ENCODE measurements at places on chromosomes 7 and 10.
A peak's percentile ranks its signal among the peaks of the same experiment; 100 is the strongest.

- DNase-seq, result no peak
Observed at GRCh38 chr10:119203006-119203405, 4.4 kb upstream of the GRK5 start.

DNA sequence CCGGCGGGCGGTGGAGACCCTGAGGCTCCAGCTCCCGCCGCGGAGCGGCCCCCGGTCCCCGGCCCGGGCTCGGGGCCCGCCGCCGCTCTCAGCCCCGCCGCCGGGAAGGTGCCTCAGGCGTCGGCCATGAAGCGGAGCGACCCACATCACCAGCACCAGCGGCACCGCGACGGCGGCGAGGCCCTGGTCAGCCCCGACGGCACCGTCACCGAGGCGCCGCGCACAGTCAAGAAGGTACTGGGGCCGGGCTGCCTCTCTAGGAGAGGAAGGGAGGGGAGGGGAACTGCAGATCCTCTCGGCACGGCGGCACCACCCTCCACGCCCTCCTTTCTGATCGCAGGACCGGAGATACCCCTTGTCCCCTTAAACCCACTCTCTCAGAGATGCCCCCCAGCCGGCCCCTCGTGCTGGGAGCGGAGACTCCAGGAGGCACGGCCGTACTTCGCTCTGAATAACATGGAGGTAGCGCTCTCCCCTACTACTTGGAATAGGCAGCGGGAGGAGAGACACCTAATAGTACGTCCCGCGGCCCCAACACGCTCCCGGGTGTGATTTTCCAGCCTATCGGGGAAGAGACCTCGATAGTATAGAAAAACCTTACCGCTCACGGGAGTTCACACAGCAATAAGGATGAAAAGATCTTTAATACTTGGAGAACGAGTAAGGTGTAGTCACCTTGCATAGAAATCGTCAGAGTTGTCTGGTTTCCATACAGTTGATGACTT is 538 bp downstream of the AHCYL2 start:
- DNase-seq, result peak; percentile 56

- DNase-seq, result no peak
Observed at GRCh38 chr7:110050785-110051184, 1040.1 kb upstream of the LRRN3 start.

DNA sequence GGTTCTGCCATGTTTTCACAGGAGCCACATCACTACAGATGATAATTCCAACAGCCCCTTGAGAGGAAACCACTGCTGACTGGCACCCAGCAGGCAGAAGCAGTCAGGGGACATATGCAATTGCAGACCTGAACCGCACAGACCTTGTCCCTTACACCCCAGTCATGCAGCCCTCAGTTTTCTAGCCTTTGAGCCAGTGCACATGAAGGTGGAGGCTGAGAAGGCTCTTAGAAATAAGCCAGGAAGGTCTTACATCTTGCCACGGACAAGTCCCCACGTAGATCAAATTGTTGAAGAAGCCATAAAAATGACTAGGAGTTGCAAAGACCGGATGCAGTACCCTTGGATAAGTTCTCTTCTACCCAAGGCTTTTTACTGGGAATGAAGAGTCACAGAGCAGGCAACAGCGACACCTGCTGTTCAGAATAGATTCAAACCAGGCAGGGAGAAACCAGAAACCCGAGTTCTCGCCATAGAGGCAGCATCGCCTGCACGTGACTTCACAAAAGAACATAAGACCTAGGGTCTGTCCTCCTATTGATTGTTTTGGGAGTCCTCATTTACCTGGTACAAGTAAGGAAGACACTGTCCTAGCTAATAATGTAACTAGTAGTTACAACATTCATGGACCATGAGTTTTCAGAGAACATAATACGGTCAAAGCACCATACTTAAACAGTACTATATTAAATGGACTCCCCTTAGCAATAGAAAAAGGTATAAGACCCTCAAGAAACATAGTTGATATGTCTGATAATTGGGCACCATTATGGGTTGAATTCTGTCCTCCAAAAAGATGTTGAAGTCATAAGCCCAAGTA is 11.1 kb downstream of the STEAP1B start:
- DNase-seq, result peak; percentile 86

DNA sequence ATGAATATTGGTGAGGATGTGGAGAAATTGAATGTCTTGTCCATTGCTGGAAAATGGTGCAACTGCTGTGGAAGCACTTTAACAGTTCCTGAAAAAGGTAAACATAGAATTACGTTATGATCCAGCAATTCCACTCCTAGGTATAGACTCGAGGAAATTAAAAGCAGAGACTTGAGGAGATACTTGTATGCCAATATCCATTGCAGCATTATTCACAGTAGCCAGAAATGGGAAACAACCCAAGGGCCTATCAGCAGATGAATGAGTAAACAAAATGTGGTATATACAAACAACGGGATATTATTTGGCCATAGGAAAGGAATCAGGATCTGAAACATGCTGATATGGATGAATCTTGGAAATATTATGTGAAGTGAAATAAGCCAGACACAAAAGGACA is 32.5 kb upstream of the MTURN start:
- no peak for DNase-seq

DNA sequence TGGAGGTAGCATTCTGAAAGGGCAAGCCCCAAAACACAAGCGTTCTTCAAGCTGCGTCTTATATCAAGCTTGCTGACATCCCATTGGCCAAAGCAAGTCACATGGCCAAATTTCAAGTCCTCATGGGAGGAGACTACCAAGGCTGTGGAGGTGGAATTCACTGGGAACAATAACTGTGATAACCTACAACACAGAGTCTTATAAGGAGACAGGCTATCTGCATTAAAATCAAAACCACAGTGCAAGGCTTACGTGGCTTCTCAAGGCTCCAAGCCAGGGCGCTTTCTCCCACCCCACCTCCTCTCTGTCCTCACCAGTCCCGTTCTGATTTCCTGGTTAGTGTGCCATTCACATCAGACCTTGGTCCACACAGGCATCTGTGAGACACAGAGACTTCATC is 39.4 kb downstream of the ADRB1 start:
- no peak for DNase-seq

GRCh38 chr10:112813866-112814591 is 136.0 kb upstream of the TCF7L2 start:
- DNase-seq, result no peak

DNA sequence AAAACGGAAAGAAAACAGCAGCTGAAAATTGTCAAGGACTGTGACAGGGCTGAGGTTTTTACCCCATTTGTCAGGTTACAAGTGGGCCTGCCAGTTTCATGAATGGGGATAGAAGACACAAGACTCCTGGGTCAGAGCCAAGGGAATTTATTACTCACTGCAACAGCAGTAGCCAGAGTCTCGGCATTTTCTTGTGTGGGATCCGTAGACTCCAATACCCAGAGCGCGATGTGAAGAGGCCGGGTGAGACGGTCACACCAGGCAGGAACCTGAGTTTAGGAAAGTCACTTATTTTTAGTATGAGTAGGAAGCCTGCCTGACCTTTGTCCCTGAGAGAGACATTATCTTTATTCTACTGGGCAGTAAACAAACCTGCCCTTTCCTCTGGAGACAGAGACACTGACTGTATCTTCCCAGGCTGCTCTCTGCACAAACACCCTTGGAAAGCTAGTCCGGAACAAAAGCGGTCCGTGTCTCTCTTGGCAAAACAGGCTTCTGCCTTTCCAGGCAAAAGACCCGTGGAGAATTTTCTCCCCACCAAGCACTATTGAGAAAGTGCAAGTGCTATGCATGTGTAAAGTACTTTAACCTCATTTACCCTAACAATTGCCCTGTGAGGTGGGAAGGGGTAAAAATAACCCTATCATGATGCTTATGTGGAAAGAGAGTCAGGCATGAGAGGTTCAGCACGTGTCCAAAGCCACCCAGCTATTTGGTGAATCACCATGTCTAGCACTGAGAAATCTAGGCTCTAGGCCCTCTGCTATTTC is 58.4 kb downstream of the JCAD start:
- no peak for DNase-seq

GRCh38 chr7:103727982-103728610 is 261.4 kb downstream of the RELN start:
- DNase-seq, result no peak

- DNase-seq, result no peak
Observed at GRCh38 chr7:140679186-140679585, 6.4 kb downstream of the ADCK2 start.

- no peak for DNase-seq
Observed at GRCh38 chr10:45417746-45418145, 43.7 kb downstream of the ALOX5 start.

DNA sequence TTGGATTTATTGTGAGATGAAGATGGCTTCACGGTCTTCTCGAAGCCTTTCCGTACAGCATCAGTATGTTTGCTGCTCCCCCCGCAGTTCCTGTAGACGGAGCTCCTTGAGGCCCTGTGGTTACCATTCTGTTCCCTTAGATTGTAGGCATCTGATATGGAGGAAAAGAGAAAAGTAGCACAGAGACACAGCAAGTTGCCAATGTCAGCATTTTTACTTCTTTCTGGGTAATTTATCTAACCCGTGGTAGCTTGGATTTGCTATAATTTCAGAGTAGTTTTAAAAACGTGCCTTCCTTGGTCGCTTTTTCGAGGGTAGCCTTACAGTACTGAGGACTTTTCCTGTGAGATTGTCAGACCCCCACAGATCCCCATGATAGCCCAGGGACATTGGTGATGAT is 37.5 kb downstream of the WDR37 start:
- no peak for DNase-seq

DNA sequence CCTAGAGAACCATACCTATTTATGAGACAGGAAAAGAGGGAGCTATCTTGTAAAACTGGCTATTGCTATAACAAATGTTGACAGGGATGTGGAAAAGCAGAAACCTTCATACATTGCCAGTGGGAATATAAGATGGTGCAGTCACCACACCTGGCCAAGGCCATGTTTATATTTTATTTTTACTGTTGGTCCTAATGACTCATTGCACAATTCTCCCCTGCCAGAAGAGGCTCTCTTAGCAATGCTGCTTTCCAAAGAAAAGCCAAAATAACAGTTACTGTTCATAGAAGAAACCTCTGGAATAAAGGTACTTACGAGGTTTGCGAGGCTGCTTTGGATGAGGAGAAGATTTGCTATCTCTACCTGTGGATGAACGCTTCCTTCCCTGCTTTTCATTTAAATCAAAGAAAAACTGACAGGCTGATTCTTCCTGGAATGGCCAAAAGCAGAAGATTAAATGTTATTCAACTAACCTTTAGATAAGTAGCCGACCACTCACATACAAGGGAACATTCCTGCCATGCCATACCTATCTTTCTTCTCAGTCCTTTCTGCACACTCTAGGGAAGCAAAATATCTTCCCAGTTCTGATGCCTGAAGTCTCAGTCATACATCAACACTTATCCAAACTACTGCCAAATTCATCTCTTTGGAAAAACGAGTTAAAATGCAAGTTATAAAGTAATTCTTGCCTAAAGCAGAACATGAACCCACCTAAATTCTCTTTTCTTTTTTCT is 16.3 kb upstream of the CHUK start:
- no peak for DNase-seq

DNA sequence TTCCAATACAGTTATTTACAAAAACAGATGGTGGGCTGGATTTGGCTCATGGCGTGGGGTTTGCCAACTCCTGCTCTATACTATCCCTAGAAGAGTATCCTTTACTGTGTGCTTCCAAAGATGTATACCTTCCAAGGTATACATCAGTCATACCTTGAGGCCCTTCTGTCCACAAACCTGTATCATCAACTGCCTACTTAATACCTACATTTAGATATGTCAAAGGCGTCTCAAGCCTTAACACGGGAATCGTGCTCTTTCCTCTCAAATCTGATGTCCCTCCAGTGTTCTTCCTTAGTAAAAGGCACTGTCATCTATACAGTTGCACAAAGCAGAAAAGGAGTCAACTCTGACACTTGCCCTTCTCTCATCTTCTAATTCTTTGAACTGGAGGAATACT is 36.9 kb downstream of the NAMPT start:
- no peak for DNase-seq

- no peak for DNase-seq
Observed at GRCh38 chr7:72053292-72053691, 358.8 kb downstream of the CALN1 start.

- DNase-seq, result peak; percentile 27
Observed at GRCh38 chr7:105876964-105877601, 684 bp upstream of the ATXN7L1 start.

DNA sequence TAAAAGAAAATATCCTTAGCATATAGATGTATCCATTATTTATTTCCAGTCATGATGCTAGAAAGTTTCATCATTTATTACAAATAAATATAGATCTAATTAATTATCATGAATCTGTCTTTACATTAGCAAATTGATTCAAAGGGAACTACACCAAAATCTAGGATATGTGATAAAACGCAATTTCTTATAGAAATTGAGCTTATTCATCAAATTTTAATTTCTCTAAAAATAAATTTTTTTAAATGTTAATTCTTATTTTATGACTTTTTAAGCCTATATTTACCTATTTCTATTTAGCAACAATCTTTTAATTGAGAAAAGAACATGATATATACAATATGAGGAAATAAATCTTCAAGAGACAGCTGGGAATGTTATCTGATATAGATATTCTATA is 34.0 kb upstream of the ING3 start:
- DNase-seq, result no peak

DNA sequence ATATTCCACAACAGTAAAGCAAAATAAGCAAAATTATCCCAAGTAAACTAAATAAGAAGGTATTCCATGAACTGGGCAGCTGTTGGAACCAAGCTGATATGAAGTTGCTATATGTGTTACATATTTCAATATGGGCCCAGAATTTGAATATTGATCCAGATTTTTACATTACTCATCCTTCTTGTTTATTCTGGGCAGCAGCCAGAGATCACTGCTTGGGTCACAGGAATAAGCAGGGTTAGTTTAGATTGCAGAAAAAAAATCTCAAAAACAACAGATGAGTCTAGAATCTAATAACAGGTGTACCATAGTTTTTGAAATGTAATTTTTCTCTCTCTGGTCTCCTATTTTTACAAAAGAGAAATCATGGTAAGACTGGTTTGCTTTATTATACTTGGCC is 171.5 kb upstream of the NAMPT start:
- no peak for DNase-seq

GRCh38 chr10:14904316-14904732 is 25.7 kb downstream of the SUV39H2 start:
- DNase-seq, result no peak

- DNase-seq, result no peak
Observed at GRCh38 chr10:89478085-89478738, 57.2 kb downstream of the SLC16A12 start.

- DNase-seq, result no peak
Observed at GRCh38 chr7:106203473-106203872, 81.3 kb downstream of the NAMPT start.

GRCh38 chr7:3041986-3042675 is 1.5 kb downstream of the CARD11 start:
- DNase-seq, result no peak

GRCh38 chr7:21346297-21346696 is 81.6 kb upstream of the SP4 start:
- no peak for DNase-seq

DNA sequence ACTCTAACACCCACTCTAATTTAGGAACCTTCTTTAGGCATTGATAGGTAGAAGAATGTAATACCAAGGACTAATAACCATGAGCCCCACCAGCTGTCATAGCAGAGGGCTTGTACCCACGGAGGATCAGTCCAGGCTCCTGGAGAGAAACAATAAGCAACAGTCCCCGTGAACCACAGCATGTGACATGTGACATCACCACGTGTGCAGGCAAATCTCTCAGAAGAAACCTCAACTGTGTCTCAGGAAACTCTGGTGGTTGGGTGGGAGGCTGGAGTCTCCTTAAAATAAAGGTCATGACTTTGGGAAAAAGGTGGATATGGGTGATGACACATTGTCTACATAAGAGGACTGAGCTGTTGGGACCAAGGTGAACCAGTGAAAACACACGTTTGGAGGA is 653.9 kb upstream of the FOXK1 start:
- no peak for DNase-seq
